ENCODE measurements at places on chromosomes 6 and 20. TPM values are rescaled to one million over a fixed set of nuclear protein-coding genes. Genes with fewer than 3 reads are reported as not detected.

ZNF343 gene
- total RNA-seq: 5.1 TPM

TFAP2C gene
- total RNA-seq: not detected

C6orf163 gene
- total RNA-seq: 0.93 TPM

ZSCAN23 gene
- total RNA-seq: 0.19 TPM

PRSS35 gene
- not detected for total RNA-seq

WFDC10B gene
- not detected for total RNA-seq

NRSN1 gene
- total RNA-seq: not detected
